CD4-positive, alpha-beta T cell treated with Interleukin-17A for 1 hour (primary cell): ENCODE measurements at places on chromosomes 1 and 21.

DNA sequence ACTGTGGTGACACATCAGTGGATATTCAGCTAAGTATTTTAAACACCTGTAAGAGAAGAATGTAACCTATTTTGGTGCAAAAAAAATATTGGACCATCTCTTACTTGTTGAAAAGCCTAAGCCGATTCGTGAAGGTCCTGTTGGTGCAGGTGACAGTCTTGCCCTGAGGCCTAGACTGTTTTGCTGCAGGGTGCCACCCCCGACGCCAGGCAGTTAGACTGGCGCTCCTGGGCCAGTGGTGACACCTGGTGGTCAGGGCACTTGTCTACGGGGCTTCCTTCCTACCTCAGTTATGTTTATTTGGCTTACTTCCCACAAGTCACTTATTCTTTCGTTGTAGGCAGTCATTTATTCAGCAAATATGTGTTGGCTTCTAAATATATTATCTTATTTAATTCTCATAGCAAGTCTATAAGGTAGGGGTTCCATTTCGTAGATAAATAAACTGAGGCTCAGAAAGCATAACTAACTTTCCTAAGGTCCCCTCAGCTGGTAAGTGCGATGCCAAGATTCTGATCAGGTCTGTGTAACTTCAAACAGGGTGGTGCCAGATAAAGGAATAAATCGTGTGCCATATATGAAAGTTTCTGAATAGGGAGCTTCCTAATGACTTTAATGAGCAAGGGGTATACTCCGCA is 1.9 kb downstream of the EEIG2 start:
- peak; percentile 88 for DNase-seq

GRCh38 chr1:227270554-227270953 is 47.7 kb downstream of the CDC42BPA start:
- DNase-seq: no peak

GRCh38 chr1:22689505-22689904 is 21.1 kb upstream of the EPHB2 start:
- no peak for DNase-seq

- no peak for DNase-seq
Observed at GRCh38 chr1:109886827-109887226, 23.8 kb upstream of the CSF1 start.

- no peak for DNase-seq
Observed at GRCh38 chr1:209132736-209133467, 450.6 kb upstream of the CAMK1G start.

DNA sequence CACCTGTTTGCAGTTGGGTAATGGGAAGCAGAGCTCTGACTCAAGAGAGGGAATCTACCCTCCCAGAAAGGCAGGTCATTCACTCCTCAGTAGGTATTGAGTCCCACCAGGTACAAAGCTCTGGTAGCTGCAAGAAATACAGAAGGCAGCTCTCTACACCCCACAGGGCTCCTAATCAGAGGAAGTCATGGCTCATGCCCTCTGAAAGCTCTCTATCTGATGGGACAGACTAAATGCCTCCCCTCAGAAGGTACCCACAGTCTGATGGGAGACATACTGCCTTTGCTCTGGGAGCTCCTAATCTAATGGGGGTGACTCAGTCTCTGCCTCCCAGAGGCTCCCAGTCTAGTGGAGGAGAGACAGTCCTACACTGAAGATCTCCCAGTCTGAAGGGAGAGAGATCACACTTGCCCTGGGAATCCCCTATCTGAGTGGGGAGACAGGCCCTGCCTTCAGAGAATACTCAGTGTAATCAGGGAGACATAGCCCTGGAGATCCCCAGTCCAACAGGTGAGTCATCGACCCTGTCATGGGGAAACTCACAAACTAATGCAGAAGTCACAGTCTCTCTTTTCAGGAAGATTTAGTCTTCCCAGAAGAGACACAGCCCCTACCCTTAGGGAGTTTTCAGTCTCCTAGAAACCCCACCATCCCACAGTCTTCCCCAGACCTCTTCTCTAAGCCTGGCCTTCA is 23.7 kb downstream of the CAMK1G start:
- DNase-seq: no peak

DNA sequence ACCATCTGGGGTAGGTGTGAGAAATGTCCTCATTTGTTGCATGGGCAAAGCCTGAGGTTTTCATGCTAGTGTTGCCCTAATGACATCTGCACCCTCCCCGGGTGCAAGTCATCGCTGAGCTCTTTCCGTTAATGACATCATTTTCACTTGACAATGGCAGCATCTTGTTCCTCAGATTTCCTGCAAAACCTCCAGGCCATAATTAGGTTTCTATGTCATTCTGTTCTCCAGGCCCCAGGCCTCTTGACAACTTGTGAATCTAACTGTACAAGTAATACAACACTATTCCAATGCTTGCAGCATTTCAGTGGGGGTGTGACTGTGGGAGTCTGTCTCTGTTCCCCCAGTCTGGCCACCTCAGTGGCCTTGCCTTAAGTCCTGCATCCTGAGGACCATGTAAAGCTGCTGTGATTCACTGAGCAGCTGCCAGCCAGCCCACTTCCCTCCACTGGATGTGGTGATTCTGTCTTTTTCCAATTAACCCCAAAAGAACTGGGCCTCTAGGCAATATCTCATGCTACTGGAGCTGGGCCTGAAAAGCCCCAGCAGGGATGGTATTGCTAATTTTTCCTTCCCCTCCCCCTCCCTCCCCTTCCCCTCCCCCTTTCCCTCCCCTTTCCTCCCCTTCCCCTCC is 22.8 kb downstream of the RAB7B start:
- no peak for DNase-seq

DNA sequence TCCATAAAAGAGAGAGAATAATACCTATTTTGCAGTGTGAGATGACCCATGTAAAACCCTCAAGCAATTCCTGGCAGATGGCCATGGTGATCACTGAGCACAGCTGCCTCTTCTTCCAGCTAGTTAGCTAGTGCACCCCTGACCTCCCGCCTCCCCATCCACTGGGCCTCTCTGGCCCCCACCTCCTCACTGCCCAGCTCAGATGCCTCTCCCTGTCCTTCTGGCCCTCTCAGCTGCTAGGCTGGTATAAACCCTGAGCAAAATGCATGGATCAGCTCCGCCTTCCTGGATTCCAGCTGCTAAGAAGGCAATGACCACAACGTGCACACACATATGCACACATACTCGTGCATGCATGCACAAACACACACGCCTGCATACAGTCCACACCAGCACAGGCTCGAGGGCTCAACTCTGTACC is 117.2 kb downstream of the DMRTB1 start:
- DNase-seq: no peak
